Panc1 (cell line): ENCODE measurements at places on chromosomes 1 and 21. TPM values are rescaled to one million over a fixed set of nuclear protein-coding genes. Genes with fewer than 3 reads are reported as not detected.

CFAP107 gene
- total RNA-seq: not detected

LEMD1 gene
- total RNA-seq: not detected

INSRR gene
- not detected for total RNA-seq

ACTA1 gene
- not detected for total RNA-seq

MOB3C gene
- 10.5 TPM for total RNA-seq

MRPL55 gene
- total RNA-seq: 53.0 TPM

PADI1 gene
- total RNA-seq: 2.3 TPM

OR2L2 gene
- not detected for total RNA-seq

SLAMF7 gene
- total RNA-seq: 0.21 TPM

NCAM2 gene
- total RNA-seq: 2.2 TPM

MAGOH gene
- 63.8 TPM for total RNA-seq

CRP gene
- 0.90 TPM for total RNA-seq

TTC22 gene
- 0.10 TPM for total RNA-seq

CASZ1 gene
- total RNA-seq: 27.8 TPM

FCMR gene
- total RNA-seq: 0.41 TPM

SYPL2 gene
- total RNA-seq: 0.74 TPM

EFNA3 gene
- total RNA-seq: 2.3 TPM

CFHR2 gene
- total RNA-seq: not detected

OR14I1 gene
- total RNA-seq: not detected

C1QTNF12 gene
- 41.4 TPM for total RNA-seq

HAO2 gene
- total RNA-seq: not detected

KRTAP13-1 gene
- total RNA-seq: not detected

VTCN1 gene
- total RNA-seq: not detected

ANGPTL1 gene
- not detected for total RNA-seq

VAV3 gene
- 0.23 TPM for total RNA-seq

KRTAP13-2 gene
- total RNA-seq: not detected

BSND gene
- not detected for total RNA-seq

RGSL1 gene
- not detected for total RNA-seq

KLHL21 gene
- 35.9 TPM for total RNA-seq

PFKFB2 gene
- 35.6 TPM for total RNA-seq

STIL gene
- total RNA-seq: 31.6 TPM

PCSK9 gene
- 0.26 TPM for total RNA-seq

GJB4 gene
- total RNA-seq: not detected

CRYAA gene
- total RNA-seq: 2.1 TPM

C4BPA gene
- total RNA-seq: 0.26 TPM

HES3 gene
- not detected for total RNA-seq

KLHDC8A gene
- total RNA-seq: 0.31 TPM

LINGO4 gene
- not detected for total RNA-seq

PTPRC gene
- total RNA-seq: 1.4 TPM

LCE1D gene
- not detected for total RNA-seq

PKP1 gene
- 0.44 TPM for total RNA-seq
